ENCODE measurements at places on chromosomes 1 and 21. TPM values are rescaled to one million over a fixed set of nuclear protein-coding genes. Genes with fewer than 3 reads are reported as not detected.

DNA sequence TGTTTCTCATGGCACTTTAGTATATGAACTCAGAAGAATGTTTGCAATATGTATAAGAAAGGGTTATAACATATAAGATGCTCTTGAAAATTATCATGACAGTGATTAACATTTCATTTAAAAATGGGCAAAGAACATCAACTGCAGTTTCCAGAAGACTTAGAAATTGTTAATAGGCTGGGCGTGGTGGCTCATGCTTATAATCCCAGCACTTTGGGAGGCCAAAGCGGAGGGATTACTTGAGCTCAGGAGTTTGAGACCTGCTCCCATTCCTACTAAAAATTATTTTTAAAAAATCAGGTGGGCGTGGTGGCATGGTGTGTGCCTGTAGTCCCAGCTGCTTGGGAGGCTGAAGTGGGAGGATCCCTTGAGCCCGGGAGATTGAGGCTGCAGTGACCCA lies 23.1 kb downstream of the MTF2 start:
- no peak for DNase-seq

DNA sequence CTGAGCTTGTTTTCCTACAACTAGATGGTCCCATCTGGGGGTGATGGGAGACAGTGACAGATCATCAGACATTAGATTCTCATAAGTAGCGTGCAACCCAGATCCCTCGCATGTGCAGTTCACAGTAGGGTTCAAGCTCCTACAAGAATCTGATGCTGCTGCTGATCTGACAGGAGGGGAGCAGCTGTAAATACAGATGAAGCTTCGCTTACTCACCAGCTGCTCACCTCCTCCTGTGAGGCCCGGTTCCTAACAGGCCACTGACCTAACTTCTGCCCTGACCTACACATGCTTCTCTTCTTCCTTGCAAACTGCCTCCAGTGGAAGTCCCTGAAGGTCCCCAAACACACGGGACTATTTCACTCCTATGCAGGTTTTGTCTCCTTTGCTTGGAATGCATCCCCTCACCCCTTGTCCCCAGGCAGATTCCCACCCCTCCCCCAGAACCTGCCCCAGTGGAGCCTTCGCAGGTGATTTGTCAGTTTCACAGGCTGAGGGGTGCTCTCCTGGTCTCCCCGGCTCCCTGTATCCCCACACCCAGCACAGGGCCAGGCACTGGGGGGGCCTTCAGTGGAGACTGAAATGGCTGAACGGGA lies 5.7 kb upstream of the ZBTB48 start:
- DNase-seq = no peak

DNA sequence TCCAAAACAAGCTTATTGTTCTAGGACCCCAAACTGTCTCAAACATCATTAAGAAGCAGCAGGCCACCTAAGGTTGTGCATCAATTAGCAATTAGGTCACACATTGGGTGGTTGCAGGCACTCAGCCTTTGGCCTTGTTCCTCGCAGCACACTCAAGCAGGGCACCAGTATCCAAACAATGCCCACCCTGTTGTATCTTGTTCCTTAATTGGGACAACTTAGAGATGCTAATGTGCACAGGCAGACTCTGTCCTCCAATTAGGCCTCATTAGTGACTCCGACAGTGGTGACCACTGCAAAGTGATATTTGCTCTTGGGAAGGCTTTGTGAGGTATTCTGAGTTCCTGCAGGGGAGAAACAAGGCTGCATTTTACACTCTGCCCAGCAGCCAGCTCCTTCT lies 515.1 kb upstream of the PTBP2 start:
- no peak for DNase-seq

GRCh38 chr21:30232011-30232410 lies 16.1 kb upstream of the CLDN8 start:
- DNase-seq = no peak

- DNase-seq = no peak
Observed at GRCh38 chr1:95229037-95229436, 5.0 kb upstream of the RWDD3 start.

Gene TCP10L
- 2.1 TPM for total RNA-seq

- DNase-seq = no peak
Observed at GRCh38 chr21:24509131-24509530, 1098.2 kb downstream of the MRPL39 start.

DNA sequence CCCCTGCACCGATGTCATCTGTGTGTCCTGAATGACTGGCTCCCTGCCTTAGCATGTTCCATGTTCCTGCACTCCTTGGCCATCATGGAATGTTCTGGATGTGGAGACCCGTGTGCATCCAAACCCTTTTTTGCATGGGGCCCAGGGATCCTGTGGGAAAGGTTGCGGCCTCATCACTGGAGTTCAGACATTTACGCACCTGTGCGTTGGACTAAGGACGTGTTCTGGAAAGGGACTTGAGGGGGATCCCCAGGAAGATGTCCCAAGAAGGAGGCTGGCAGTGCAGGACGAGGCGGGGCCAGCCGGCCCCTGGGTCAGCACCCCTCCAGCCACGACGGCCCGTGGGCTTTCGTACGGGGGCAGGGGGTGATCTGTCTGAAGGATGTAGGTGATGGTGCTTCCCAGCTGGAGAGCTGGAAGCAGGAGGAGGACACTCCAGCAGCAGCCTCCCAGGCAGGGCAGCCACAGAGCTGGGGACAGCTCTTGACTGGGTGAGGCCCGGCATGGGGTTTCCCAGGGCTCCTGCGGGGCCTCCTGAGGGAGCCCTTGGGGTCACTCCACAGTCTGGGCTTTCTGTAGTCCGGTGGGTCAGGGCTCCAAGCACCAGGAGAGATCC lies 67.2 kb downstream of the SCCPDH start:
- DNase-seq = no peak

DNA sequence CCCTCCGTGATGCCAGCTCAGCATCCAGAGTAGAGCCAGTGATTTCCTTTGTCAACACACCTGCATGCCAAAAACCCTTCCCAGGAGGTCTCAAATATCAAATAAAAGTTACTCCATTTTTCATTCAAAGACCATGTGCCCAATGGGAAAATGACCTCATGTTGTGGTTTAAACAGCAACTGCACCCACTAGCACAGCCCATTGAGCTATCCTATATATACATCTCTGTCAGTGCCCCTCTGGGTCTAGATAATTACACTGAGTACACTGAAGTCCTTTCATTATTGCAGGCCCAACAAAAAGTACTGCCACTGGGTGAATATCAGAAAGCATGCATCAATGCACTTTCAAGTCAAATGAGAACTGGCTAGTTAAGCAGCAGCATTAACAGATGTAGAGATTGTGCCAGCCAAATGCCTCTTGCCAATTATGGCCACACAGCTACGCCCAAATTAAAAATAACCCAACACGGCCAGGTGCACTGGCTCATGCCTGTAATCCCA lies 117.7 kb downstream of the SLC45A1 start:
- no peak for DNase-seq

DNA sequence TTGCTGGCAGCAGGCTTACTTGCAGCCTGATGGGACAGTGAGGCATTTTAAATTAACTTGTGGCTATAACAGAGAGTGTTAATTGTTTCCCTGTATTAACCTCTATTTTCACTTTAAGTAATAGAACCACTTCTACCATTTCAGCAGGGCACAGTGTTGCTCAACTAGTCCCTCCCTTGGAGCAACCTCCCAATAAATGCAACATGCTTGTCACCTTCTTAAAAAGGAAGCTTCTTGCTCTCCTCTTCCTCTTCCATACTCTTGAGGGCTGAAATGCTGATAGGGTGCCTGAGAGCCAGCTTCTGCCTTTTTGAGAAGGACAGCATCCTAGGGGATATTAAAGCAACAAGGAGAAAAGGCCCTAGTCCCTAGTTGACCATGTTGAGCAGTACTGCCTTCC lies 52.1 kb downstream of the C4BPA start:
- DNase-seq = no peak

Gene PMF1
- 67.1 TPM for total RNA-seq

Gene PPCS
- 50.1 TPM for total RNA-seq

DNA sequence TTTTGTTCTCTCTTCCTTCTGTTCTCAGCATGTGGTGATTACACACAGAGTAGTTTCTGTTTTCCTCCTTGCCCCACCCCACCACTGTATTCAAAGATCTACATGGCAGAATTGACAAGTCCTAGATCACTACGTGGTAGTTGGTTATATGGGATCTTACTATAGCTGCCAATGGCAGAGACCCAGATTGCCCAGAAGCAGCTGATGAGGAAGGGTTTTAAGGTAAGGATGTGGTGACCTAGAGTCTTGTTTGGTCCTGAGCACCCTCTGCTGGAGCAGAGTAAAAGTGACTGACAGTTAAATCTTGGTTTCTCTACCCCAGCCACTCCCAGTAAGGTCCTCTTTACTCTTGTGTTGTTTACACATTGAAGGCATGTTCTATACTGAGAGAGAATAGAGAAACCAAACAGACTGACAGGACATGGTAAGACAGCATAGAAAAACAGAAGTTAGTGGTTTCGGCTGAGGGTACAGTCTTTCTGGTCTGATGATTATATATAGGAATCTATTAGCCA lies 22.8 kb upstream of the STRIP1 start:
- no peak for DNase-seq

Gene PEA15
- 144 TPM for total RNA-seq

DNA sequence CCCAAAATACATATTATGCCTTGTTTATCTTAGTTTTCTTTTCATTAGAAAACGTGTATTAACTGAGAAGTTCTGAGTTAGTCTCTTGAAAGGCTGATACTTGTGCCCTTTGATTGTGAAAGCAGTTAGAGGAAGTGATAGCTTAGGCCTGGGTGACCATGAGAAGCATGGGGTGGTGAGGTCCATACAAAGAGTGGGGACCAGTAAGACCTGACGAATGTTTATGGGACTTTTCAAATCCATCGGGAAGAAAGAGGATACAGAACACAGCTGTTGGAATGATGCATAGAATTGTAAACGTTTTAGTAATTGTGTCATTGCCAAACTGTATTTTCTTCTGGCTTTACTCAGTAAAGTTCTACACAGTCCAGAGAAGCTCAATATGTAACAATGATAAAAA lies 259.8 kb downstream of the LMO4 start:
- no peak for DNase-seq

DNA sequence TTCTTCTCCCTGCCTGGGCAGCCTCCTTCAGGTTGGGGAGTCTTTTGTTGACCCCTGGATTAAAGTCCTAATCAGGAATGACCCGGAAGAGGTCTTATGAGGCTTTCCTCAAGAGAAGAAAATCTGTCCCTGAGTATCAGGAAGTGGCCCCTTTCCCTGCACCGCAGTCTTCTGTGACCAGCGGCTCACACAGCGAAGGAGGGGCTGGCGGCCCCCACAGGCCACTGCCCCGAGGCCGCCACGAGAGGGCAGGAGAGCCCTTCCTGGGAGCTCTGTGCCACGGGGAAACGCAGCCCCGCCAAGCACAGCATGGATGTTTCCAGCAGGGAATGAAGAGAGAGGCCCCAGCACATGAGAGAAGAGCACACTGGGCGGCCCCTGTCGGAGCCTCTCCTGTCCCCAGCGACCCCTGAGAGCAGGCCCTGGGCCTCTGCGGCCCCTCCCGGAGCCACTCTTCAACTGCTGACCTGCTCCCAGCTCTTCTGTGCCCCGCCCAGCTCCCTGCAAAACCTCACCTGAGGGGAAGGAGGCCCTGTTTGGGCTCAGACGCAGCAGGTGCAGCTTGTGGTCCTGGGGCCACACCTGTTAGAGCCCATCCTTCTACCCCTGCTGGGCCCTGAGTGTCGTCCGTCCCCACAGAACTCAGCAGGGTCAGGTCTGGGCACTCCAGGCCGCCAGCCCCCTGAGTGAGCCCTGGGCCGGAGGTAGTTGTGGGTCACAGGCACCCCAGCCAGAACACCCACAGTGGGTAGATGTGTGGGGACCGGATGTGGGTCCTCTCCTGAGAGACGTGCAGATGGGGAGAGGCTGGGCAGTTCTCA lies 4.9 kb upstream of the POFUT2 start:
- DNase-seq = peak; percentile 74

Gene RAD54L
- 1.3 TPM for total RNA-seq

DNA sequence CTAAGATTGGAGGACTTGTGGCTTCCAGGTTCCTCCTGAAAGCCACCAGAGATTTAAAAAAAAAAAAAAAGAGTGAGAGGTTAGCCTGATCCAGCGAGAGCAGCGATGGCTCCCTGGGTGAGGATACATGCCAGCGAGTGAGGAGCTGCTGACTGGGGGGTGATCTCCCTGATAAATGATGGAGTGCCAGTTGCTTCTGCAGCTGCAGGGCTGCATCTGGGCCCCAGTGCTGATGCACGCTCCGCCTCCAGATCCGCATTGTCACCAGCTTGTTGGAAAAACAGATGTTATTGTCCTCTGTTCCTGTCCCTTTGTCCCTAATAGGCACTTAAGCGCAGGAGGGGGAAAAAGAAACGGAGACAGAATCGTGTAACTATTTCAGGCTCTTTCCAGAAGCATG lies 28.6 kb downstream of the UBIAD1 start:
- no peak for DNase-seq

- DNase-seq = peak; percentile 28
Observed at GRCh38 chr1:29237852-29238619, 1.7 kb downstream of the PTPRU start.

Gene TSTD1
- 29.1 TPM for total RNA-seq

- no peak for DNase-seq
Observed at GRCh38 chr1:87329526-87330056, 911 bp downstream of the LMO4 start.

All from tibial nerve (tissue), 4 donors.